Activated naive CD4-positive, alpha-beta T cell treated with Interleukin-2 at 50 U/mL for 16 hours (primary cell): ENCODE measurements at places on chromosomes 5 and 9.

DNA sequence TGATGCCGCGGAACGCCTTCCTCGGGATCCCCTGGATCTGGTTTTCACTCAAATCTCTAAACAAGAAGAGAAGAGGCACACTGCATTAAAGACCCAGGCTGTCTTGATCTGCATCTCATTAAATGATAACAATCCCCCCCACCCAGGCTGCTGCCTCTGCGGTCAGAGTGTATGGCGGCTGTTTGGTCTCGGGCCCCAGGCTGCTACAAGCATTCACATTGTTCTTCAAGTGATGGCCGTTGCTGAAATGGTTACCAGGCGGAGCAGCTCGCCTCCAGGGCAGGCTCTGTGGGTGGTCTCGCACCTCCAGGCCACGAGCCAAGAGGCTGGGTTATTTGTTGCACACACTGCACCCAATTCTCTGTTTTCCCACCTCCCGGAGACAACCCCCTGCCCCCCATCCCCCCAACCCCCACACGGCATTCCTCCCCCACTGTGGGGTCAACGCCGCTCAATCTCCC lies 304.1 kb upstream of the PANK3 start:
- no peak for DNase-seq

GRCh38 chr5:60230456-60230855 lies 336.9 kb upstream of the PDE4D start:
- DNase-seq: no peak

GRCh38 chr5:169356181-169356580 lies 55.2 kb upstream of the SLIT3 start:
- DNase-seq: no peak

DNA sequence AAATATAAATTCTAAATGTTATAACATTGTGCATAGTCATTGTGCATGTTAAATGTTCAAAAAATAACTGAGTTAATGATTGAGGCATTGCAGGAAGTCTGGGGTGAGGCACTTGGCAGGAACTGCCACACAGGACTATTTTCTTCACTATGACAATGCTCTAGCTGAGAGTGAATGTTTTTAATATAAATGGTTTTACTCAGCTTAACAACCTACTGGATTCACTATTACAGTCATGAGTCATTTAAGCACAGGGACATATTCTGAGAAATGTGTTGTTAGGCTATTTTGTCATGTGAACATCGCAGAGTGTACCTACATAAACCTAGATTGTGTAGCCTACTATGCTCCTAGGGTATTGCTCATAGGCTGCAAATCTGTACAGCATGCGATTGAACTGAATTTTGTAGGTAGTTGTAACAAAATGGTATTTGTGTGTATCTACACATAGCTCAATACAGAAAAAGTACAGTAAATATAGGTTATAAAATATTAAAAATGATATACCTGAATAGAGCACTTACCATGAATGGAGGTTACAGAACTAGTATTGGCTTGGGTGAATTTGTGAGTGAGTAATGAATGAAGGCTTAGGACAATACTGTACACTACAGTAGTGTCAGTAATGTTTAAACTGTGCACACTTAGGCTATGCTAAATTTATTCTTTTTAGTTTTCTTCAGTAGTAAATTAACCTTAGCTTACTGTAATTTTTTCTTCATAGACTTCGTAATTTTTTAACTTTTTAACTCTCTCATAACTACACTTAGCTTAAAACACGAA lies 346.1 kb upstream of the PTGER4 start:
- peak; percentile 17 for DNase-seq

DNA sequence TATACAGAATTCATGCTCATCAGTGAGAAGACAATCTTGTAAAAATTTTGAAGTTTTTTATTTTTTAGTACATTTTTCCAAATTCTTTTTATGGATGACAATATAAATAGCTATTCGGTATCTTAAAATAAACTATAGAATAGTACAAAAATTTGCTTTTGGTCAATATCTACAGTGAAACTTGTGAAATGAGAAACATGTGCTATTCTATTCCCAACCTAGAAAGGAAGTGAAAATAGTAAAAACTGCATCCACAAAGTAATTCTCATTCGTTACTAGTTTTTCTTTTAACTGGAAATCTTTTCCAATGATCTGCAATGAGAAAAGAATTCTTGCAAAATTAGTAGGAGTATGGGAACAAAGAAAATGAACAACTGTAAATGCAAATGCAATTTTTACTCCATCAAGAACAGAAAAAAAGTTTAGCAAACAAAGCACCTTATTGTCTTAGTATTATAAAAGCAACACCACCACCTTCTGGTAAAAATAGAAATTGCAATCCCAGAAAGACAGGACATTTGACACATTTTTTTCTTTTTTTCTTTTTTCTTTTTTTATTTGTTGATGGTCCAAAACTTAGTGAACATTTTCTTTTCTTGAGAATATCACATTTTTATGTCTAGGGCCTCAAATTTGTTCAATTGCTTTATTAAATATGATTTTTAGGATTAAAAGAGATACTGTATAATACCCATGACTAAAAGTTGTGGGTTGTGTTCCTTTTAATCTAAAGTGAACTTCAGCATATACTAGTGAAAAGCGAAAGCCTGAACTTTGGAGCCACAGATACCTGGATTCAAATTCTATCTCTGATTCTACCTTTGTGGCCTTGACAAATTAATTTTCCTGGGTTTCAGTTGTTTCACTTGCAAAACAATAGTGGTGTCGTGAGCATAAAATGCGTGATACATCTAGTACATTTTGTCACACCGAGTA lies 72.3 kb downstream of the SLCO4C1 start:
- no peak for DNase-seq

- no peak for DNase-seq
Observed at GRCh38 chr9:81150016-81150625, 539.2 kb downstream of the TLE1 start.

- no peak for DNase-seq
Observed at GRCh38 chr5:8094304-8094703, 225.4 kb downstream of the MTRR start.

DNA sequence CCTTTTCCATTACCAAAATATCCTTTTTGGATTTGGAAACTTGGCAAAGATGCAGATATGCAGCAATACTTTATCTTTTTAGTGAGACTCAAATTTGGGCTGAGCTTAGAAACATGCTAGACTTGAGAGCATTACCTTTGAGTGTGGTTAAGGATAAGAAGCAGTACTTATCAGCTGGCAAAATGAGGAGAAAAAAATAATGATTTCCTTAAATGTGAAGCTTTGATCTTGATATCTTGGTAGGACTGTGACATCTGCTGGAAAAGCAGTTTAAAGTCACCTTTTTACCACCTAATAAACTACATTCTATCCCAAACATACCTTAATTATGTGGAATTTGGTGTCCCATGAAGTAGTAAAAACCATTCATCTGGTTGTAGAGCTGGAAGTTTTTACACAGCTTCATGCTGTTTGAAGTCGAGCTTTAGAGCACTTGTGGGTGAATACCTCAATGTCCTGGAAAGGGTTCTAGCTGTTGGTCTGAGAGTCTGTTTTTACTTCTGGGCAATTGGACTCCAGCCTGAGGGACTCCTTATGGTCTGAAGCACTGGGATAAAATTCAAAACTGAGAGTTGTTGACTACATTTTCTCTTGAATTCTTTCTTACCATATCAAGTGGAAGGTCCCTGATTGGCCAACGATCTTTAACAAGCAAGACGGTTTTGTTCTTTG lies 53.4 kb downstream of the LRRC70 start:
- no peak for DNase-seq

GRCh38 chr5:52945040-52945439 lies 44.1 kb upstream of the ITGA2 start:
- DNase-seq: no peak

DNA sequence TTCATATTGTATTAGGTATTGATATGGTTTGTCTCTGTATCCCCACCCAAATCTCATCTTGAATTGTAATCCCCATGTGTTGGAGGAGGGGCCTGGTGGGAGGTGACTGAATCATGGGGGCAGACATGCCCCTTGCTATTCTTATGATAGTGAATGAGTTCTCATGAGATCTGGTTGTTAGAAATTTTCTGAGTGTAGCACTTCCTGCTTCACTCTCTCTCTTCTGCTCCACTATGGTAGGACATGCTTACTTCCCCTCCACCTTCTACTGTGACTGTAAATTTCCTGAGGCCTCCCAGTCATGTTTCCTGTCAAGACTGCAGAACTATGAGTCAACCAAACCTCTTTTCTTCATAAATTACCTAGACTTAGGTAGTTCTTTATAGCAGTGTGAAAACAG lies 187.4 kb upstream of the SLC24A2 start:
- DNase-seq: peak; percentile 39

- no peak for DNase-seq
Observed at GRCh38 chr5:105688227-105688792, 1982.4 kb downstream of the EFNA5 start.

GRCh38 chr5:32932241-32932935 lies 221.3 kb downstream of the NPR3 start:
- DNase-seq: no peak

GRCh38 chr9:19378647-19379046 lies 1.4 kb downstream of the RPS6 start:
- DNase-seq: no peak

DNA sequence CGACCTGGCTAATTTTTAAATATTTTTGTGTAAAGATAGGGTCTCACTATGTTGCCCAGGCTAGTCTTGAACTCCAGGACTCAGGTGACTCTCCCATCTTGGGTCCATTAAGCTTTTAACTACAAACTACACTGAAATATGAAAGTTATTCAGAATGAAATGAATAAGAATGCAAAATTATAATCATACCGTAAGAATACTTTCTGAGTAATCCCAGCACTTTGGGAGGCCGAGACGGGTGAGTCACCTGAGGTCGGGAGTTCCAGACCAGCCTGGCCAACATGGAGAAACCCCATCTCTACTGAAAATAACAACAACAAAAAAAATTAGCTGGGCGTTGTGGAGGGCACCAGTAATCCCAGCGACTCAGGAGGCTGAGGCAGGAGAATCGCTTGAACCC lies 1.1 kb upstream of the ORM1 start:
- peak; percentile 39 for DNase-seq

DNA sequence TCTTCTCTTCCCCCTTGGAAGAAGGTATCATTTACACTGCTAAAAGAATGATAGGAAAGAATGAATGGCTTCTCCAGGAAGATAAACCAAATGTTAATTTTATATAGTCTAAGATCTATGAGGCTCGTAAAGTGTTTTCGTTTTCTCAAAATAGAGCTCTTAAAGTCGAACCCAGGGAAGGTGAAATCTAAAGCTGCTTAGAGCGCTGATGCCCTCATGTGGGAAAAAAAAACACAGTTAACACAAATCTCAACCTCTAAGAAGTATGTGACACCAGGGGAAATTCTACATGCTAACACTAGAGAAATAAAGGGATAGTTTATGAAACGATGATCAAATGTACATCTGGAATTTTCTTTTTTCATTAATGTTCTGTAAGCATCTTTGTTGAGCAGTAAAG lies 257.9 kb downstream of the RASEF start:
- no peak for DNase-seq

GRCh38 chr9:132061526-132061925 lies 18.1 kb downstream of the MED27 start:
- DNase-seq: no peak

- DNase-seq: no peak
Observed at GRCh38 chr9:106892632-106893031, 29.7 kb downstream of the ZNF462 start.

DNA sequence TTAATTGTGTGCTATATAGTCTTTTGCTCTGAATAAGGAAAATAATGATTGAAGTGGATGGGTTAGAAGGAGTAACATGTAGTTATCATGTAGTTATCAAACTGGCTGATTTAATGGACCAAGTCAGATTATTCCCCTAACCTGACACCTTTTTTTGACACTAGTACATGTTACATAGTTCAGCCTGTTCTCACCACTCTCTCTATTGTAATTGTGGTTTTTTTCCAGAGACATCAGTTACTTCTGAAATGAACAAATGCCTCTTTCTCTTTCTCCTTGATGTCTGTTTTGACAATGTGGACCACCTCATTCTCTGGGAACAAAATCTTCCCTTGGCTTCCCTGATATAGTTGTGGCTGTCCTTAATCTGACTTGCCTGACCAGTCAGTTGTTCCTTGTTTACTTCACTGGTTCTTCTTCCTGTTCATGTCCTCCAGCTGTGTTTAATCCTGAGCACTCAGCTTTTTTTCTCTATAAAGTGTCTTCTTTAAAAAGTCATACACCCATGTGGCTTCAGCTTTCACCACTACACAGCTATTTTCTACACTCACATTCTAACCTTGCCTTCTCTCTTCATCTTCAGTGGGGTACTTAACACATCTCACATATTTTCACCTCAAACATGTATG lies 243.4 kb downstream of the ARRDC3 start:
- no peak for DNase-seq

GRCh38 chr9:35028341-35028740 lies 38.8 kb downstream of the DNAJB5 start:
- DNase-seq: no peak

- no peak for DNase-seq
Observed at GRCh38 chr5:75524071-75524470, 12.4 kb downstream of the POLK start.

GRCh38 chr9:91119142-91119541 lies 242.6 kb downstream of the AUH start:
- DNase-seq: no peak

GRCh38 chr9:5825223-5825622 lies 7.7 kb downstream of the ERMP1 start:
- no peak for DNase-seq

GRCh38 chr9:4490705-4491625 lies 697 bp downstream of the SLC1A1 start:
- DNase-seq: no peak

- no peak for DNase-seq
Observed at GRCh38 chr5:104569621-104570020, 1007.0 kb upstream of the NUDT12 start.

DNA sequence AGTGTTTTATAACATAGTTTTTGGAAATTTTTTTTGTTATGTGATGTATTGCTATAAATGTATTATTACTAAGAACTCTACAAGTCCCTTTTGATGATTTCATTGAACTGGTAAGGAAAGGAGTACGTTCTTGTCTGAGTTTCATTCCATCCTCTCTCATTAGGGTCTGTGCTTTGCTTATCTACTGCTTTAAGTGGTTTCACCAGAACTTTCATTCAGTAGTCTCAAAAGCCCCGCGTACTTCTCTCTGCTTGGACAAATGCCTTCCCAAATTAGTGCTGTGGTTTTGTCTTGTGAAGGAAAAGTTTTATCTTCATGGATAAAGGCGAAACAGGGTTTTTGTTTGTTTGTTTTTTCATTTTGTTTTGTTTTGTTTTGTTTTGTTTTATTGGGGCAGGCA lies 469.8 kb upstream of the WWC1 start:
- no peak for DNase-seq
